ENCODE measurements at places on chromosomes 3 and 15.

DNA sequence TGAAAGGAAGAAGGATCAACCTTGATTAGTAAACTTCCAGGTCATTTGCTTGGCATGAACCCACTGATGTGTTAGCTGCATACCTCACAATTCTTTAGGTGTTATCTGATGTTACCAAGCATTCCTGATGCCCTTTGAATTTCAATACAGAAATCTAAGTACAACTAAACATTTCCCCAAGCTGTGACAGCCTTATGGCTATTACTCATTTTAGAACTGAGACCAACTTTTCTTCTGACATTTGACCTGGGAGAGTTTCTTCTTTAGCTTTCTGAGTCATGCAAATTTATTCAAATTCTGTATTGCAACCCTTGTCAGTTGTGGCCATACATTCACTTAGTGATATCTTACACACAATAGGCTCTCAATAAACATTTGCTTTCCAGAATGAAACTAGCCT lies 124.3 kb downstream of the TIGIT start:
- peak; percentile 71 for DNase-seq

GRCh38 chr3:112979244-112979832 lies 4.4 kb upstream of the CD200R1 start:
- peak; percentile 61 for DNase-seq

GRCh38 chr15:65370885-65371284 lies 6.9 kb downstream of the IGDCC3 start:
- no peak for DNase-seq

GRCh38 chr3:30282154-30282696 lies 324.2 kb upstream of the TGFBR2 start:
- DNase-seq, result no peak

DNA sequence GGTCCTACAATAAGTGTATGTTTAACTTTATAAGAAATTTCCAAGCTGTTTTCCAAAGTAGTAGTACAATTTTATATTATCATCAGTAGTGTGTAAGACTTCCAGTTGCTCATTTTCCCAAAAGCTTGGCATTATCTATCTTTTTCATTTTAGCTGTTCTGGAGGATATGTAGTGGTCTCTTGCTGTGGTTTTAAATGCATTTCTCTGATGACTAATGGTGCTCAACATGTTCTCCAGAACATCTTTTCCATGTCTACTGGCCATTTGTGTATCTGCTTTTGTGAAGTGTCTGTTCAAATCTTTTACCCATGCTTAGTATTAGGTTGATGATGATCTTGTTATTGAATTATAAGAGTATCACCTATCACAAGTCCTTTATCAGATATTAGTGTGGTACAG lies 13.3 kb downstream of the BCL2A1 start:
- DNase-seq, result no peak

- no peak for DNase-seq
Measured at GRCh38 chr3:197519801-197520211, 36.0 kb downstream of the BDH1 start.

DNA sequence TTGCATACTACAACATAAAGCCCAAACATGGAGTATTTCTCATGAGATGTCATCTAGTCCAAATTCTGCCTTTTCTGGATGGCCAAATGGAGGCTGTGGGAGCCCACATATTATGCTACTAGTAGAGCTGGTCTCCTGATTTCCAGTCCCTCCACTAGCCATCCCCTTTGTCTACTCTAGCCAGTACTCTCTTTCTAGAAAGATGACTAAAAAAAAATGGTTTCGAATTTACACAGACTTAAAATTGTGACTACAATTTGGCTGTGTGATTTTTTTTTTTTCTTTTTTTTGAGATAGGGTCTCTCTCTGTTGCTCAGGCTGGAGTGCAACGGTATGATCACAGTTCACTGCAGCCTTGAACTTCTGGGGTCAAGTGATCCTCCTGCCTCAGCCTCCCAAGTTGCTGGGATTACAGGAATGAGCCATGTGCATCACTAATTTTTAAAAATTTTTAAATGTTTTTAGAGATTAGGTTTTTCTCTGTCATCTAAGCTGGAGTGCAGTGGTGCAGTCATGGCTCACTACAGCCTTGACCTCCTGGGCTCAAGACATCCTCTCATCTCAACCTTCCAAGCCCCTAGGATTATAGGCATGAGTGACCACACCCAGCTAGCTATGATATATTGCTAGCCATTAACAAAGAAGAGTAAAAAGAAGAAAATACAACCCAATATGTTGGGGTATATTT lies 273.9 kb downstream of the ADAMTSL3 start:
- peak; percentile 61 for DNase-seq

DNA sequence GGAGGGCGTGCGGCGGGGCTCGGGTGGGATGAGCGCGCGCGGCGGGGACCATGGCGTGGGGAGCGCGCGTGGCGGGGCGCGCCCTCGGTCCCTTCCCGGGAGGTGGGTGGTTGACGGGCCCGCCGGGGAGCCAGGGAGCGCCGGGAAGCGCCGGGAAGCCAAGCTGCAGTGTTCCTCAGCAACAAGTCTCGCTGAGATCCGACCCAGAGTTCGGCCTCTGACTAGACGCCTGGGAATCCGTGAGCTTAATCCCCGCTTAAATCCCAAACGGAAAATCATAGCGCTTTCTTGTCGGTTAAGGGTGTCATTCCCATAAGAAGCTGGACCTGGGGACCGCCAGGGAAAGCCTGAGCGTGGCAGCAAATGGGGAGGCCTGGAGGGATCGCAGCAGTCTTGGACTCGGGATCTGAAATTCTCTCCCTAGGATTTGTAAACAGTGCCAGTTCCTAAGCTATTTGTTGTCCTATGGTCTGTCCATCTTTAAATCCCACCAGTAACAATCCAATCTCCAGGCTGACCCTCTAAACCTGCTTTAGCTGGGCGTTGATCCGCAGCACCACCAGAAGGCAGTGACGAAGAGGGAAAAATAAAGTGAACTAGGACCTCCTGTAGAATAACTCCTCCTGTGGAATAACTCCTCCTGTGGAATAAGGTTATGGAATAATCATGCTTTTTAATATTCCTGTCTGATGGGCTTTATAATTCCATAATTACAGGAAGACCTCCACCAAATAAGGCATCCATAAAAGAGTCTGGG lies 570 bp upstream of the NEDD4 start:
- DNase-seq, result no peak

GRCh38 chr3:71551311-71551919 lies 32.1 kb downstream of the FOXP1 start:
- no peak for DNase-seq

- no peak for DNase-seq
Measured at GRCh38 chr15:66138892-66139590, 114.5 kb downstream of the MEGF11 start.

DNA sequence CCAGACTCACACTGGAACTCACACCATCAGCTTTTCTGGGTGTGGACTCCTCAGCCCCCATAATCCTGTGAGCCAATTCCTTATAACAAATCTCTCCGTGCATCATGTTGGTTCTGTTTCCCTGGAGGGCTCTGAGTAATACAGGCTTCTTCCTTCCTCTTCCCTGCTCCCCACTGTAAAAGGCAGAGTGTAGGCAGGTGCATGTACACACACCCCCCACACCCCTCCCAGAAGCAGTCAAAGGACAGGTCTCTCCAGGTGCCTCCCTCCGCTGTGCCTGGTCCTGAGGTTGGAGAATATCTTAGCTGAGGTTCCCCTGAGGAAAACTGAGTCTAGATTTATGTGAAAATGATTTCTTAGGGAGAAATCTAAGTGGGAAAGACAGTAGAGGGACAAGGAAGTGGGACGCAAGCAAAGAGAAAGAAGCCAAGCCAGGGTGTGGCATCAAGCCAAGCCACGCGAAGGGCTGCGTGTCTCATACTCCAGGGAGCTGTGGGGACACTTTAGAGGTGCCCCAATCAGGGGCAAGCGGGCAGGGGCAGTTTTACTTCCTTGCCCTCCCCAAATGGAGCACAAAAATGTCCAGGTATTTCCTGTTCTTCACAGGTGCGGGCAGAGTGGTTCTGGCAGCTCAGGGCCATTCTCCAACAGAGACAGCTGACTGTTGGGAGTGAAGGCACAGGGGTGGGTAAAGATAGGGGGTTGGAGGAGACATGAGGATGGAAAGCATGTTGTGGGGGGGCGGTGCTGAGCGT lies 86.6 kb downstream of the HMG20A start:
- DNase-seq, result no peak

DNA sequence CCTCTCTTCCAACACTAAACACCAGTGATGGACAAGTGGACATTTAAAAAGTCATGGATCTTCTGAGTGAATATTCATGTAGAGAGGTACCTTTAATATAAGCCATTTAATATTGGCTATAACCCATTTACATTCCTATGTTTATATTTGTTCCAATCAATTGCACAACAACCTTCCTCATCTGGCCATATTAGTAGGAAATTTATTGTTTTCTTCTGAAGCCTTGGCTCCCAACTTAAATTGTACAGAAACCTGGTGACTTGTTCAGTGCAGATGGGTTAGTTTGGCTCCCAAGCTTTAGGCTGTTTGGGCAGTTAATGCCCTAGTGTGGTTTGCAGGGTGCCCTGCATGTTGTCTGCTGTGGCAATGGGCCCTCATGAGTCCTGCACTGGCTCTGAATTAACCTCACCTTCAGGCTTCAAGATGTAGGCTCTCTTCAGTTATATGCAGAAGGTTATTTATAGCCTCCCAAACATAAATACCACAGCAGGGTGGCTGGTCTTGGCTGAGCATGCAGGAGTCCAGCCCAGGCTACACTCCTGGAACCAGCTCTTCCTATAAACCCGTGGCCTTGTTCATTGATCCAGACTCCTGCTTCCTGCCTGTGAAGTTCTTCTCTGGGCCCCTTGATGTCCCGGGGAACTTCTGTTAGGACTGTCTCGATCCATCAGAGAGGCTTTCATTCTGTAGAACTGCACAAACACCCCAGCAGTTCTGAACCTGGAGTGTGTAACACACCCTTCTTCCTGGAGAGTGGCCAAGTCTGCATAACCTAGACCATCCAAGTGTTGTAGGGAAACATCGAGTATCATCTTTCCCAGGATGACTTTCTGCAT lies 57.0 kb downstream of the DUT start:
- DNase-seq, result no peak

DNA sequence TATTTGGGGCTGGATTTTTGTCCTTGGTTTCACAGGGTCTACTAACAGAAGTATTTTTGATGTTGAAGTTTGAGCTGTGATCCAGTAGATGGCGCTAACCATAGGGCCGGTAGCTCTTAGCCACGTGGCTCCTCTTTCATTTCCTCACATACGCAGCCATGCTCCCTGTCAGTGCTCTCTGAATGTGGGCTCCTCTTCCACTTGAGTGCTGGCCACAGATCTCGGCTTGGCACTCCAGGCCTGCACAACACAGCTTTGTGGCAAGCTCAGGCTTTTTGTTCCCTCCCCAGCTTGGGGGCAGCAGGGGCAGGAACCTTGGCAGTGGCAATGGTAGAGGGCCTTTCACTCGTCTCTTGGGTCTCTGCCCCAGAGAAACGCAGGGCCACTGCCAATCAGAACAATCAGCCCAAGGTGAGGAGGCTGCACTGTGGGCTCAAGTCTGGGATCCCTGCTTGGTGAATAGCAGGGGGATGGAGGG lies 18.6 kb upstream of the DNAAF4 start:
- peak; percentile 48 for DNase-seq

DNA sequence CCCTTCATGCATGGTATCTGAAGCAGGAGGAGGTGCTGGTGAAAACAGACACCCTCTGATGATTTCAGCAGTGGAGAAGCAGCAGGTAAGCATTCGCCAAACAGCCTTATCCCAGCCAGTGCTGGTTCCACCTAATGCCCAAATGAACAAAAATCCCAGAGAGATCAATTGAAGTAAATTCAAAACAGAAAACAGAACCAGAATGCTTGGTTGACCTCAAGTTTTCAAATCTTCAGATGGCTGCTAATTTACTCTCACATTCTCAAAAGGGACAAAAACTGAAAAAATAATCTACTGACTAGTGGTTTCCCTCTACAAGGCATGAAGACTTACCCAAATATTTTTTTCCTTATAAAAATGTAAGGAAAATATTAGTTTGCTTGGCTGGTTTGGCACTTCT lies 87.0 kb upstream of the MYO5C start:
- DNase-seq, result peak; percentile 31

GRCh38 chr15:90201130-90201943 lies at the start of gene SEMA4B:
Gene SEMA4B (plus strand): TSS chr15:90201330. CDS start chr15:90201579, 249 bp downstream.
- DNase-seq, result peak; percentile 72

DNA sequence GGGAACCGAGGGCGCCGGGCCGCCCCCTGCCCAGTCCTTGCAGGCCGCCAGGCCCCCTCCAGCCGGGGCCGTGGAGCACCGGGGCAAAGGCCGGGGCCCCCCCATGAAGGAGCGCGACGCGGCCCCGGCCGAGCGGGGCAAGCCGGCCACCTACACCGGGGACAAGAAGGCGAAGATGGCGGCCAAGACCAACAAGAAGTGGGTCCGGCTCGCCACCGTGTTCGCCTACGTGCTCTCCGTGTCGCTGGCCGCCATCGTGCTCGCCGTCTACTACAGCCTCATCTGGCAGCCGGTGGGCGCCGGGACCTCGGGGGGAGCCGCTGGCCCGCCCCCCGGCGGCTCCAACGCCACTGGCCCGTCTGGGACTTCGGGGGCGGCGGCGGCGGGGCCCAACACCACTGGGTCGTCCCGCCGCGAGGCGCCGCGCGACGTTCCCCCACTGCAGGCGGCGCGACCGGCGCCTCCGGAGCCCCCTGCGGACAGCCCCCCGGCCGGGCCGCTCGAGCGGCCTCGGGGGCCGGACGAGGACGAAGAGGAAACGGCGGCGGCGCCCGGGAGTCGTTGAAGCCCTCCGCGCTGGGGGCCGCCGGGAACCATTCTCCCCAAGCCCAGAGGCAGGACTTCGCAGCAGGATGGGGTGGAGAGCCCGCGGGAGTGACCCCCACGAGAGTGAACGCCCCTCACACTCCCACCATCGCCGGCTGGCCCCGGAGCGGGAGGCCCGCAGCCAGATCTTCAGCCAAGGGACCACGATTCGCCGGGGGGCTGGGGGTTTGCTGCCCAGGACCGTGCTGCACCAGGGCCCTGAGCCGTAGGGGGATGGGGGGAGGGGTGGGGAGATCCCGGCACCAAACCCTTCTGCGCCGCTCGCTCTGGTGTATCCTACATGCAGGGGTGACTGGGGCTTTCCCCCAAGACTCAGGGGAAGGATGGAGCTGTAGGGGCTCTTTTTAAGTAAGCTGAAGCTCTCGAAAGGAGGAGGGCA lies 753 bp downstream of the INAFM2 start:
- peak; percentile 26 for DNase-seq

GRCh38 chr15:88322461-88322860 lies 65.9 kb upstream of the NTRK3 start:
- no peak for DNase-seq

GRCh38 chr15:83207009-83207659 lies 489 bp downstream of the HDGFL3 start:
- no peak for DNase-seq

DNA sequence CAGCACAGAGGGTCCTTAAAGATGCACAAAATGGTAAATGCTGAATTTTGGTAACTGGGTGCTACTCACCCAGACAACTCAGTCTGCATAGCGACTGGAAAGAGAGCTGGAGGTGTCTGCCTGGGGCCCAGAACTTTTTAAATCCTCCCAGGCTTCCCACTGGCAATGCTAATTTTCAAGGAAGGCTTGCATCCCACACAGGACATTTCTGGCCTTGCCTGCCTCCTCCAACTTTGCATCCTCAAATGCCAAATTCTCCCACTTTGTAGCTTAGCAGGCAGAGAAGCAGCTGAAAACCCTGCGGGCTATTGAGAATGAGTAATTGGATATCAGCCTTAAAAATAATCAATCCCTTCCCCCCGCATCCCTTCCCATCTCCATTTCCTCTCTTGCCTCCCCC lies 656.6 kb upstream of the ADAMTS9 start:
- DNase-seq, result no peak

Measured in activated CD4-positive, alpha-beta T cell treated with anti-CD3 and anti-CD28 coated beads, Interleukin-10, Interleukin-2, amounts not matched to agents 100 ng/mL and 50 ng/mL, durations not matched to agents 16 hours and 8 hours (primary cell).